ENCODE measurements at places on chromosomes 6 and 20. TPM values are rescaled to one million over a fixed set of nuclear protein-coding genes. Genes with fewer than 3 reads are reported as not detected.

Gene RSPO3
- 81.4 TPM for total RNA-seq

Gene EPPIN
- not detected for total RNA-seq

Gene KHDRBS2
- total RNA-seq: not detected

Gene ENPP3
- not detected for total RNA-seq

Gene NT5E
- total RNA-seq: 21.7 TPM
